Inflammatory macrophage treated with lipopolysaccharide for 1 hour (primary cell): ENCODE measurements at places on chromosomes 7 and 10.

DNA sequence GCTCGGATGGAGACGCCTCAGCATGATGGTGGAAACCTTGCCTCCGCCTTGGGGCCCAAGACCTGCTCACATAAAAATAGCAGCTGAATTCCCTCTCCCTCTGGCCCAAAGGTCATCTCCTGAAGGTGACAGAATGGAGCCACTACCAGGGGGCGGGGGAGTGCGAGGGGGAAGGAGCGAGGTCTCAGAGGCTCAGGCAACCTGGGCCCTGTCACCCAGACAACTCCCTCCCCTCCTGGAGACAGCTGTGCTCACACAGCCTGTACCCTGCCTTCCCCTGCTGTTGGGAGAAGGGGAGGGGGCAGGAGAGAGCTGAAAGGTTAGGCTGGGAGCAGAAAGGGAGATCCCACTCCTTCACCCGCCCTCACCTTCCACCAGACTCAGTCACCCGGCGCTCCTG lies 173.0 kb upstream of the RHEB start:
- no peak for DNase-seq

DNA sequence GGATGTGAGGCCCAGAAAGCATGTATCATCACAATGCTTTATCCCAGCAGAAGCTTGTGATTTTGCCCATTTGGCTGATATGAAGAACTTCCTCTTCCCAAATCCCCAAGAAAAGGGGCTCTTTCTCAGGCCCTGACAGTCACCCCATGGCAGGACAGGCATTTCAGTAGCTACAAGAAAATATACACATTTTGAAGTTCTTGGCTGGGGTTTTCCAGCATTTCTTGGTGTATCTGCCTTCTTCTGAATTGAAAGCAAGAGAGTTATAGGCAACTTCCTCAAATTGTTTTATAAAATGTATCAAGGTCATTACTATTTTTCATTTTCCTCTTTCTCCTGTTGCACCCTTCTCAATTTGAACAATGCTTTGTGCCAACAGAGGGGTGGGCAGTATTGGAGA lies 63.3 kb upstream of the PDLIM1 start:
- peak; percentile 62 for DNase-seq

- no peak for DNase-seq
Observed at GRCh38 chr10:60555700-60556099, 166.0 kb upstream of the ANK3 start.

DNA sequence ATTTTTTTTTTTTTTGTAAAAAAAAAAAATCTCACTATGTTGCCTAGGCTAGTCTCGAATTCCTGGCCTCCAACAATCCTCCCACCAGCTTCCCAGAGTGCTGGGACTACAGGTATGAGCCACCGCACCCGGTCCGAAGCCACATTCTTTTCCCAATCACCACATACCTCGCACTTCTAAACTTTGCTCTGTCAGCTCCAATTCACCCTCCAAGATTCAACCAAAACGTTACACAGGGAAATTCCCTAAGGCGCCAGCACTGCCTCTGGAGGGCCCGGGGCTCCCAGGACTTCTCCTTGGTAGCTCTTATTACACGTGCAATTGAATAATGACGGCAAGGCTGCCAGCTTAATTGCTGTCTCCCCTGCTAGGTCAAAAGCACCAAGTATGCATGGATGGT lies 10.3 kb upstream of the DNAAF5 start:
- no peak for DNase-seq

- DNase-seq = peak; percentile 39
Observed at GRCh38 chr10:89738551-89739209, 37.3 kb downstream of the KIF20B start.

- DNase-seq = no peak
Observed at GRCh38 chr10:4708123-4708759, 117.8 kb upstream of the AKR1E2 start.

GRCh38 chr7:102064361-102065025 lies 222.2 kb upstream of the SH2B2 start:
- DNase-seq = peak; percentile 88

DNA sequence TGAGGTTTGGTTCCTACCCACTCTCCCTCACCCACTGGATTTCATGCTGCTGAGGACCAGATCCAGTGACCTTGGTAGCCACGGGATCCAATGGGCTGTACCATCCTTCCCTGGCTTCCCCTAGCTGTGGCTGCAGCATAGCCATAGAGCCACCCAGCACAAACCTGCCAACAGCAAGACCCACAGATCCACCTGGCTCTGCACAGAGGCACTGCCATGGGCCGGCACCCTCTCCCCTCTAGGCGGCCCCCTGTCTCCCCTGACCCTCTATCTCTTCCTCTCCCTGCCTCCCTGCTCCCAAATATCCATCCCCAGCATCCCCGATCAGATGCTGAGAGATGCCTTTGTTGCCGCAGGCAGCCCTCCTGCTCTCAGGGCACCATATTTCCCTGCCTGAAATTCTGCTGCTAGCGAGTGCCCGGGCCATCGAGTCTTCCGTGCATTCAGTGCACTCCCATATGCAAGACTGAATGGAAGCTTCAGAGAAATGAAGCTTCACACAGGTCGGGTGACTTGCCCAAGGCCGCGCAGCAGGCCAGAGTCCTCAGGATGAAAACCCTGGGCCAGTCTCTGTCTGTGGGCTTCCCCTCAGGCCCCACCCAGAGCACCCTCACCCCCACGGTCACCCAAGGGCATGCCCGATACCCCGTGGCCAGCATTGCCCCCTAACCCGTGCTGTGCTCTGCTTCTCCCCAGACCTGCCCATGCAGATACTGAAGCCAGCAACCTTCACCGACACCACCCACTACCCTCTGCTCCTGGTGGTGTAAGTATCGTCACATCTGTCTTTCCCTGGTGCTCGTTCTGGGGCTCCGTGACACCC lies 130.8 kb downstream of the PAXIP1 start:
- DNase-seq = no peak

GRCh38 chr7:115747174-115747573 lies 283.4 kb downstream of the TFEC start:
- no peak for DNase-seq

GRCh38 chr10:60236869-60237524 lies 152.7 kb downstream of the ANK3 start:
- DNase-seq = peak; percentile 79
